ENCODE measurements at places on chromosomes 7 and 10. TPM values are rescaled to one million over a fixed set of nuclear protein-coding genes. Genes with fewer than 3 reads are reported as not detected.
A peak's percentile ranks its signal among the peaks of the same experiment; 100 is the strongest.

The OGDHL gene
- polyA plus RNA-seq = 0.09 TPM

The IFIT1 gene
- polyA plus RNA-seq = 96.9 TPM

The OR2A12 gene
- not detected for polyA plus RNA-seq

The ASIC3 gene
- 0.24 TPM for polyA plus RNA-seq

DNA sequence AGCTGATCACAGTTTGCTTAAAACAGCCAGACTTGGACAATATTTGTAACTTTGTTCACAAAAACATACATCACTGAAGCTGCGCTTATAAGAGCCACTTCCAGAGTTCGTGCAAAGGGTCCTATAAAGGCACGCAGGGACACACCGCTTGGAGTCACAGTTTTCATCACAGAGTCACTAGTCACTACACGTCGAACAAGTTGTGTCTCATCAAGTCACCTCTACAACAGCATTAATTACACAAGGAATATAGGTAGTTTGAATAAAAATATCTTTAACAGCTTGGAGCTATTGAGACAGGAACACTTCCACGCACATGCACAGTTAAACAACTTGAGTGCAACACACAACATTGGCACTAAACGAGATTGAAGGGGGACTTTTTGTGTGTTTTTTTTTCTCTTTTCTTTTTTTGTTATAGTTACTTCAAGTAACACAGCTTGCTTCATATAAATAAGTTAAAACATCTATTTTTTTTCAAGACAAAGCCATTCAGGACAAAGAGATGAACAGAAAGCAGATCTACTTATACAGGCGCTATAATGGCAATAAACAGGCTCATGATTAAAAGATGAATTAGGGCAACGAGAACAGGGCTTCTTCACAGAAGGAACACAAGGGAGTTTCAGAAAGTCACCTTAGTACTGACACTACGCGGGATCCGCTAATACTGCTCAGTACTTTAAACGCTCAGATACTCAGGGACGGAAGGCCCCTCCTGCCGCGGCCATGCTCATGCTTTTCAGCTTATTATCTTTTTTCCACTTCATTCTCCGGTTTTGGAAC lies 2.2 kb downstream of the HOXA5 start:
- H3K4me1 ChIP-seq = peaks cover 34% of the 10 kb centered on the region
- H3K27ac ChIP-seq = peak overlapping the region; percentile 92
- no peaks in the 10 kb centered on the region for H3K27me3 ChIP-seq
- DNase-seq = no peak
- H3K36me3 ChIP-seq = peaks cover 7% of the 10 kb centered on the region
- H3K4me3 ChIP-seq = no peak overlapping the region

- no peak overlapping the region for H3K27ac ChIP-seq
- peaks cover 13% of the 10 kb centered on the region for H3K36me3 ChIP-seq
- no peaks in the 10 kb centered on the region for H3K4me1 ChIP-seq
These were observed 48.3 kb downstream of the MCMBP start for GRCh38 chr10:119824299-119824698.

GRCh38 chr7:44505595-44505994 lies 15.1 kb upstream of the NUDCD3 start:
- no peak overlapping the region for H3K4me3 ChIP-seq
- no peaks in the 10 kb centered on the region for H3K36me3 ChIP-seq
- no peak for DNase-seq
- H3K27me3 ChIP-seq = no peaks in the 10 kb centered on the region
- H3K4me1 ChIP-seq = no peaks in the 10 kb centered on the region

GRCh38 chr7:111103678-111104274 lies 12.8 kb downstream of the LRRN3 start:
- DNase-seq = no peak
- H3K27ac ChIP-seq = no peak overlapping the region
- no peaks in the 10 kb centered on the region for H3K36me3 ChIP-seq
- no peaks in the 10 kb centered on the region for H3K27me3 ChIP-seq
- no peaks in the 10 kb centered on the region for H3K4me1 ChIP-seq

- H3K27ac ChIP-seq = no peak overlapping the region
- no peaks in the 10 kb centered on the region for H3K27me3 ChIP-seq
- no peak overlapping the region for H3K4me3 ChIP-seq
- peaks cover 5% of the 10 kb centered on the region for H3K4me1 ChIP-seq
- H3K36me3 ChIP-seq = no peaks in the 10 kb centered on the region
These were observed 74.7 kb downstream of the CACNB2 start for GRCh38 chr10:18214691-18215563.

DNA sequence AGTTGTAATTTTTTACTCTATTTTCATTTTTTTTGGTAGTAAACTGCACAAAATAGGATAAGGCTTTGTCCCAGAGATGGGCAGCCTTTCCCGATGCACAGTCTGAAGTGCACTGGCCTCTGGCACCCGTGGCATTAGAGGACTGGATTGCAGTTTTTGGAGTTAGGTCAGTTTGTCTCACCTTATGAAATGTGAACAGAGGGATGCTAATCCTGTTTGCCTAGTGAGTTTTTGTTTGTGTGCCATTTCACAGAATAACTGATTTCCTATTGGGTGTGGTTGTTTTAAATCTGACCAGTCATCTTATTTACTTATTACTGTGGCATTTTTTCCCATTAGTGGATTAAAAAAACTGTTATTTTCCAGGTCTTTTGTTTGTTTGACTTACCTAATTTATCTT lies 109.5 kb upstream of the GATA3 start:
- H3K4me3 ChIP-seq = no peak overlapping the region
- H3K36me3 ChIP-seq = no peaks in the 10 kb centered on the region
- H3K4me1 ChIP-seq = peaks cover 24% of the 10 kb centered on the region
- DNase-seq = no peak

- H3K4me3 ChIP-seq = no peak overlapping the region
- H3K4me1 ChIP-seq = no peaks in the 10 kb centered on the region
- H3K36me3 ChIP-seq = no peaks in the 10 kb centered on the region
- no peak for DNase-seq
- no peak overlapping the region for H3K27ac ChIP-seq
- H3K27me3 ChIP-seq = no peaks in the 10 kb centered on the region
These were observed 111.3 kb upstream of the PPP2R2D start for GRCh38 chr10:131789516-131789915.

DNA sequence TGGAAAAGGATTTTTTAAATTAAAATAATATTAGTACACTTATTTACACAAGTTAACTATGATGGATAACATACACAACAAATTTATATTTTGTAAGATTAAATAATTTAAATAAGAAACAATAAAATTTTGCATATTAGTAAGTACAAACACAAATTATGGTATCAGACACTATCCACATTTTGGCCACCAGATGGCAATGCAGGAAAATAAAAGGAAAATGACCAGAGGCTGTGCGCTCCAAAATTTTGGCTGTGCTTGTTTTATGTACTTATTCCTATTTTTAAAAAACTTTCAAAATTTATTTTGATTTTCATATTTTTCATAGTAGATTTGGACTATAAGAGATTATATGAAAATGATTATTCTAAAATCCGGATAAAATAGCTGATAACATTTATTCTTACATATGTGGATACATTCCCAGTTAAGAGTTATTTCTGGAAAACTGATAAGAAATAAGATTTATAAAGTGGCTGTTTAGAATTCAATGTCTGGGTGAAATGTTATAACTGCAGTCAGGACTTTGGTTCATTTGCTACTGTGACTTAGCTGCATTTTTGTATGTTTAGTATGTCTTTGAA lies 274.7 kb upstream of the HGF start:
- H3K4me1 ChIP-seq = no peaks in the 10 kb centered on the region
- H3K36me3 ChIP-seq = no peaks in the 10 kb centered on the region
- H3K4me3 ChIP-seq = no peak overlapping the region

DNA sequence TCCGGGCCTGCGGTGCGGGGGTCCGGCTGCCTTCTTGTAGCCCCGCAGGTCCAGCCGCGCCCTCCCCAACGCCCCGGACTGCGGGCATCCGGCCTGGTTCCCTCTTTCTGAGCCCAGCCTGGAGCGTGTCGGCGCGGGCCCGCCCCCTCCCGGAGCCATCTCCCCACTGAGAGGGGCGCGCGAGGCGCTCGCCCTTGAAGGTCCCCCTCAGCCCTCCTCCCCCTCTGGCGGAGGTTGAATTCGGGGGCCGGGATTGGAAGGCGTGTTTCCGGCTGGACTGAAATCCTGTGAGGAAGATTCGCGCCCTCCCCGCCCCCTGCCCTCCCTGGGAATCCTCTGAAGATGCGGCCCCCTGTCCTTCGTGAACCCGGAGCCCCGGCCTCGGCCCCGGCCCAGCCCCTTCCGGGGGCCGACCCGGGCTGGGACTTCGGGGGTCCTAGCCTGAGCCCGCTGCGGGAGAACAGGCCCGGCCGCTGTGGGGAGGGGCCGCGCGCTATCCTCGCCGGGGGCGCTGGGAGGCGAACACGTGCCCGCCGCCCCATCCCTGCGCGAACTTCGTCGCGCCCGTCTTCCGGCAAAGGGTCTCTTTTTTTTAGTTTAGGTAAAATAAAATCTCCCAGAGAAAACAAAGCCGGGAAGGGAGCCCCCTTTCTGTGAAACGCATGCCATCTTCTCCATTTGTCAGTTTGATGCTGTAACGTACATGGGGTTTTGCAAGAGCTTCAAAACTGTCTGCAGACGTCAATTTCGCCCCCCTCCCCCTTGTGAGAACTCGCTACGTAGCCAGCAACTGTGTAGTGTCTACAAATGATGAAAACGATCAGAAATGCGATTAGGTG lies 636 bp downstream of the PDCD4 start:
- H3K27me3 ChIP-seq = no peaks in the 10 kb centered on the region
- peak overlapping the region; percentile 87 for H3K4me3 ChIP-seq
- H3K4me1 ChIP-seq = peaks cover 11% of the 10 kb centered on the region
- H3K36me3 ChIP-seq = peaks cover 3% of the 10 kb centered on the region
- peak overlapping the region; percentile 93 for H3K27ac ChIP-seq

DNA sequence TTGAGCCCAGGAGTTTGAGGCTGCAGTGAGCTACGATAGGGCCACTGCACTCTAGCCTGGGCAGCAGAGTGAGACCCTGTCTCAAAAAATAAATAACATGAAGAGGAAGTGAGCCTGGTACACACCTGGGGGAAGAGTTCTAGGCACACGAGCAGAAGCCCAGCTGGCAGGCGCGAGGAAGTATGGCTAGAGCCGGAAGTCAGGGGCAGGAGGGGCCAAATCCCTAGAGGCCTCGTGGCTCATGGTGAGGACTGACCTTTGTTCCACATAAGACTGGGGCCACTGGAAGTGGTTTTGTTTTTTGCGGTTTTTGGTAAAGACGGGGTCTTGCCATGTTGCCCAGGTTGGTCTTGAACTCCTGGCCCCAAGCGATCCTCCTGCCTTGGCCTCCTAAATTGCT lies 117.6 kb downstream of the HIP1 start:
- no peak overlapping the region for H3K4me3 ChIP-seq
- no peaks in the 10 kb centered on the region for H3K27me3 ChIP-seq
- no peaks in the 10 kb centered on the region for H3K4me1 ChIP-seq

- no peaks in the 10 kb centered on the region for H3K36me3 ChIP-seq
- no peak overlapping the region for H3K4me3 ChIP-seq
- H3K27me3 ChIP-seq = no peaks in the 10 kb centered on the region
- H3K4me1 ChIP-seq = no peaks in the 10 kb centered on the region
These were observed 6.6 kb upstream of the FAM3C start for GRCh38 chr7:121402701-121403100.

DNA sequence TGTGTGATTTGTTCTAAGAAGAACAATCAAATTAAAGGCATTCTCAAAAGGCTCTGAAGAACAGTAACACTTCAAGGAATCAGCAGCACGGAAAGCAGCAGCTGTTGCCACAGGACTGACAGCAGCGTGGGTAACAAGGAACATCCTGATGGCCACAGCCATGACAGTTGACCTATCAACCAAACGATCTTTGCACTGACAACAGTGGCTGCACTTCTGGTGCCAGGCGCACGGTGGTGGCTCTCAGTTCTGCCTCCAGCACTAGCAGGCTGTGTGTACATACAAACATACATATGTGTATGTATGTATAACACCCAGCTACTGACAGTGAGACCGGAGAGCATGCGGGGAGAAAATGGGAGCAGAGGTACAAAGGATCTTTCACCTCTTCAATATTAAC lies 114.1 kb downstream of the ZFAND4 start:
- H3K27me3 ChIP-seq = no peaks in the 10 kb centered on the region
- no peak overlapping the region for H3K27ac ChIP-seq
- no peaks in the 10 kb centered on the region for H3K36me3 ChIP-seq
- H3K4me1 ChIP-seq = peaks cover 6% of the 10 kb centered on the region
- no peak overlapping the region for H3K4me3 ChIP-seq

DNA sequence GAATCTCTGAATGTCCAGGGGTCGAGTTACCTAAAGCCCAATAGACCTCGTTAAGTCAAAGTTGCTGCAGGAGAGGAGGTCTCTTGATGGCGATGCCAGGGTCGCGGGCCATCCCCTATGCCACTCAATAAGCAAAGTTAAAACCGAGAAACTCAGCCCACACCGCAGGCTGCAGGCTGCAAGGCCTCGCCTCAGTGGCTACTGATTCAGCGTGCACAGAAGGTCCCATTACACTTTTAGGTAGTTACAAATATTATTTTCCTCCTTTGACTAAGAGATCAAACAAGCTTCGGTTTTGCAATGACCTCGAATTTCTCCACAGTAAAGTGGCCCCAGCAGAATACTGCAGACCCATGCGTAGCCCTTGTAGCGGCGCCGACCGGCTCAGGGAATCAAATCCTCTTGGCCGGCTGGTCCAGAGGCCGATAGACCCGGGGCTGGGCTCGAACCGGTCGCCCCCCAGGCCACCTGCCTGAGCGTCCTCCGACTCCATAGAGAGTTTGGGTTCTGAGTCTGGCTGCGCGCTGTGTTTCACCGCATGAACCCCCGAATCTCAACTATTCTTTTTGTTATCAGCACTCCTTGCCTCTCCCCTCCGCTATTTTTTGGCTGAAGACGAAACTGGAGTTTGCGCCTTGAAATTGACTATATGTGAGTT lies 2.3 kb downstream of the C1QL3 start:
- no peak overlapping the region for H3K4me3 ChIP-seq
- no peaks in the 10 kb centered on the region for H3K36me3 ChIP-seq
- no peak for DNase-seq

DNA sequence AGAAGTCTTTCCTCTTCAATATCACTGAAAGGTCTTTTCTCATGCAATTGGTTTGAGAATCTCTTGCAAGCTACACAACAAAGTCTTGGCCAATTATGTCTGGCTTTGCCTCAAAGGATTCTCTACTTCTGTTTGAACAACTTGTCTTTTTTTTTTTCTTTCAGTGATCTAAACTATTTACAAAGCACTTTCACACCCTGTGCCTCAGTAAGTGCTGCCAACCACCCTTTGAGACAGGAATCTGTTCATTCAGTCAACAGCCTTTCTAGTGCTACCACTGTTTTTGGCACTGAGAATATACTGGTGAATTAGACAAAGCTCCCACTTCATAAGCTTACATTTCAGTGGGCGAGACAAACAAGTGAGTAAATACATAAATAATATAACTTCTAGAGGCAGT lies 26.9 kb upstream of the SDK1 start:
- no peaks in the 10 kb centered on the region for H3K36me3 ChIP-seq
- DNase-seq = no peak
- no peaks in the 10 kb centered on the region for H3K27me3 ChIP-seq
- no peak overlapping the region for H3K27ac ChIP-seq

- H3K4me1 ChIP-seq = peaks cover 5% of the 10 kb centered on the region
- no peak overlapping the region for H3K4me3 ChIP-seq
- DNase-seq = no peak
- H3K27me3 ChIP-seq = no peaks in the 10 kb centered on the region
- no peaks in the 10 kb centered on the region for H3K36me3 ChIP-seq
- no peak overlapping the region for H3K27ac ChIP-seq
These were observed 86.1 kb downstream of the MKI67 start for GRCh38 chr10:128040096-128040495.

GRCh38 chr7:1447551-1448244 lies 11.6 kb downstream of the MICALL2 start:
- H3K36me3 ChIP-seq = no peaks in the 10 kb centered on the region
- H3K4me3 ChIP-seq = no peak overlapping the region
- peaks cover 11% of the 10 kb centered on the region for H3K4me1 ChIP-seq
- no peaks in the 10 kb centered on the region for H3K27me3 ChIP-seq

GRCh38 chr10:94983555-94983954 lies 45.1 kb downstream of the CYP2C9 start:
- H3K4me3 ChIP-seq = no peak overlapping the region
- no peaks in the 10 kb centered on the region for H3K27me3 ChIP-seq
- H3K36me3 ChIP-seq = no peaks in the 10 kb centered on the region
- H3K4me1 ChIP-seq = no peaks in the 10 kb centered on the region
- no peak for DNase-seq
- no peak overlapping the region for H3K27ac ChIP-seq

Data from keratinocyte (primary cell).